Naive thymus-derived CD8-positive, alpha-beta T cell (primary cell): ENCODE measurements at places on chromosomes 7 and 10. TPM values are rescaled to one million over a fixed set of nuclear protein-coding genes. Genes with fewer than 3 reads are reported as not detected.
A peak's percentile ranks its signal among the peaks of the same experiment; 100 is the strongest.

DNA sequence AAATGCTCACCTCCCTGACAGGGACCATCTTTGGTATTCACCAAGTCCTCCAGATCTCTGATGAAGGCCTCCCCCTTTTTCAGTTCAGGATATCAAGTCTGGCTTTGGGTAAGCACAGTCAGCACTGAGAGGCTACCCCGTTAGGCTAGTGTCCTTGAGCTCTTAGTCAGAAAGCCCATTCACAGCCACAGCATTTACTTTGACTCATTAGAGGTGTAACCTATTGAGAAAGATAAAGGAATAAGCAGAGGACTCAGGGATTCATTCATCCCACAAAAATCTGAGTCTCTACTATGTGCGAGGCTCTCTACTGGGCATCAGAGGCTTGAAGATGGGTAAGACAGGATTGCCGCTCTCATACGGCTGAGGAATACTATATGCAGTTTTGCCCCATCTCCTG lies 14.0 kb upstream of the RAMP3 start:
- H3K4me1 ChIP-seq, result no peaks in the 10 kb centered on the region
- DNase-seq, result no peak
- H3K36me3 ChIP-seq, result no peaks in the 10 kb centered on the region
- H3K27me3 ChIP-seq, result peaks cover 18% of the 10 kb centered on the region

DNA sequence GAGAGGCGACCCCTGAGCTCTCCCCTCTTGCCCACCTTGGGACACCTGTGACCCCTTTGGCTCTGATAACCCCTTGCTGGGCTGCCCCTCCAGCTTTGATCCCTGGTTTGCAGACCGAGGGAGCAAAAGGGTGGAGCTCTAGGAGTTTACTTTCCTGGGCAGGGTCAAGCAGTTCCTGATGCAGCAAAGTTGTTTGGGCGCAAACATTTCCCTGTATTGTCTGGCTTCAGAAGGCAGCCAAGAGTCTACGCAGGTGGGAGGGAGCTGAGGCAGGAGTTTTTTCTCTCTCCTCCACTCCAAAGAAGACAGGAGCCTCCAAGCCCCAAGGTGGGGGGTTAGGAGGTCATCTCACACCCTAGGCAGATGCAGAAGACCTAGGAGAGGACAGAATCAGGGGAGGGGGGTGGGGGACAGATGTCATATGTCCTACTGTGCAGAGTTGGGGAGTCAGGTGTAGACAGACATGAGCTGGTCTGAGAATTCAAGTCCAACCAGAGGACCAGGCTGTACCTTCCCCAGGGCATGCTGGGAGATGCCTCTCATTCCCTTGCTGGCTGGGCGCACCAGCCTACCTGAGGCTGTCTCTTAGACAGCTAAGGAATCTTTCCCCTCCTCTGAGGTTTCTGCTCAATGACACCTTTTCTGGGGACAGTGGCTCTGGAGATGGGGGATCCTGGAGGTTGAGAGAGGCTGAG lies 20.5 kb downstream of the TMEM270 start:
- no peak overlapping the region for H3K4me3 ChIP-seq
- H3K27me3 ChIP-seq, result peaks cover 20% of the 10 kb centered on the region
- H3K36me3 ChIP-seq, result no peaks in the 10 kb centered on the region
- H3K27ac ChIP-seq, result no peak overlapping the region
- no peaks in the 10 kb centered on the region for H3K4me1 ChIP-seq

DNA sequence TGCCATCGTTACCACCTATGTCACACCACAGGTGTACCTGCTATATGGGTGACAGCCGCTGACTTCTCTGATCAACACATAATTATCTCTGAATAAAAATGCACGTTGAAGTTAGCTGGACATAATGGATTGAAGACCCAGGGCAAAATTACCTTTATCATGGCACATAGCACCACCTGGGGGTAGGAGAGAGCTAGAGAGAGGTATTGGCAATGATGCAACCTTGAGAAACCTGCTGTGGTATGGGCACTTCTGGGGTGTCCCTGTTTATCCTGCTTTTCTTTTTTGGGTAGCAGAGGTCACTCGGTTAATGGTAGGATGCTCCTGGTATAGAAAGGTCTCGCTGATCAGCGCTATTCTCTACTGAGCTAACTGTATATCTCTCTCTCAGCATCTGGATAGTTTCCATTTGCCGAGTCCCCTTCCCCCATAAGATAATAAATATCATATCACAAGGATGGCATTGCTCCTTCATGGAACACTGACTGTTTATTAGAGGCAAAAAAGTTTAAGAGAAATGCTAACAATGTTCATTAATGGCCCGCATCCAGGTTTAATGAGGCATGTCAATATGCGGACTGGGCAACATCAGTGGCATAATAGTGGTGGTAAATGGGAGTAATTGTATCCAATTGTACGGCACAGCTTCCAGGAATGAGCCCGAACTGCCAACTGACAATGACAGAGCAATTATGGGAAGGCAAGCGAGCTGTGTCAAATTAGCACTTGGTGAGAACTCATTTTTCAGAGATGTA lies 323.1 kb downstream of the TFEC start:
- H3K4me3 ChIP-seq, result no peak overlapping the region
- H3K27ac ChIP-seq, result no peak overlapping the region

GRCh38 chr7:157570531-157571200 lies 233.9 kb downstream of the DNAJB6 start:
- H3K4me3 ChIP-seq, result peak overlapping the region; percentile 19
- peaks cover 7% of the 10 kb centered on the region for H3K27me3 ChIP-seq
- DNase-seq, result no peak
- no peak overlapping the region for H3K27ac ChIP-seq

- H3K4me3 ChIP-seq, result no peak overlapping the region
- H3K27me3 ChIP-seq, result no peaks in the 10 kb centered on the region
- no peak overlapping the region for H3K27ac ChIP-seq
- DNase-seq, result no peak
- no peaks in the 10 kb centered on the region for H3K36me3 ChIP-seq
- no peaks in the 10 kb centered on the region for H3K4me1 ChIP-seq
Observed at GRCh38 chr7:84595026-84595425, 400.4 kb upstream of the SEMA3A start.

DNA sequence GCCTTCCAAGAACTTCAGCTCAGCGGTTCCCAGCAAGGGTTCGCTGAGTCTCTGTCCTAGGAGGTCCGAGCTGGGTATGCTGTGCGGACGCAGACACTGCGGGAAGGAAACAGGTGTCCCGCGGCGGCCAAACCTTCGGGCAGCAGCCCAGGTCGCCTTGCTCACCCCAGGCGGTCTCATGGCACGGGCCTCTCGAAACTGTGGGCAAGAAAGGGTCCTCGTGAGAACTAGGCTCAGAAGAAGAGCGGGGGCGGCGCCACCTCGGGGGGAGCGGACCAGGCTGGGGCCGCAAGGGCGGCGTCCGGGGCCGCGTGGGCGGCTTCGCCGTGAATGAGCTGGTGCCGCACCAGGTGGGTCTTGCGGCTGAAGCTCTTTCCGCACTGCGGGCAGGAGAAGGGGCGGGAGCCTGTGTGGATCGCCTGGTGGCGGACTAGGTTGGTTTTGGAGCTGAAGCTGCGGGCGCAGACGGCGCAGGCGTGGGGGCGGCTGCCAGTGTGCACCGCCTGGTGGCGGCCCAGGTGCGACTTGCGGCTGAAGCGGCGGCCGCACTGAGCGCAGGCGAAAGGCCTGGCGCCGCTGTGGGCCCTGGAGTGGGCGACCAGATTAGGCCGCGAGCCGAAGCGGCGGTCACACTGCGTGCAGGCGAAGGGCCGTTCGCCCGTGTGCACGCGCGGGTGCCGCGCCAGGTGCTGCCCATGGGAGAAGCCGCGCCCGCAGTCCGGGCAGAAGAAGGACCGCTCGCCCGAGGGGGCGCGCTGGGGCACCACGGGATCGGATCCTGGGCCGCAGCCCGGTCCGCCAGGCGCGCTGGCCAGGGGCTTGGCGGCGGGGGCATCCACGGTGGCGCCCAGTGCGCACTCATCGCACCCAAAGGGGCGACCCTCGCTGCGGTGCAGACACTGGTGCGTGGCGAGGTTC lies 8.6 kb downstream of the ZNF467 start:
- no peak overlapping the region for H3K27ac ChIP-seq
- no peak overlapping the region for H3K4me3 ChIP-seq
- DNase-seq, result no peak
- H3K27me3 ChIP-seq, result no peaks in the 10 kb centered on the region
- no peaks in the 10 kb centered on the region for H3K4me1 ChIP-seq

- no peaks in the 10 kb centered on the region for H3K27me3 ChIP-seq
- no peaks in the 10 kb centered on the region for H3K4me1 ChIP-seq
- peaks cover 49% of the 10 kb centered on the region for H3K36me3 ChIP-seq
- H3K27ac ChIP-seq, result no peak overlapping the region
Observed at GRCh38 chr7:132899833-132900232, 182.1 kb downstream of the CHCHD3 start.

DNA sequence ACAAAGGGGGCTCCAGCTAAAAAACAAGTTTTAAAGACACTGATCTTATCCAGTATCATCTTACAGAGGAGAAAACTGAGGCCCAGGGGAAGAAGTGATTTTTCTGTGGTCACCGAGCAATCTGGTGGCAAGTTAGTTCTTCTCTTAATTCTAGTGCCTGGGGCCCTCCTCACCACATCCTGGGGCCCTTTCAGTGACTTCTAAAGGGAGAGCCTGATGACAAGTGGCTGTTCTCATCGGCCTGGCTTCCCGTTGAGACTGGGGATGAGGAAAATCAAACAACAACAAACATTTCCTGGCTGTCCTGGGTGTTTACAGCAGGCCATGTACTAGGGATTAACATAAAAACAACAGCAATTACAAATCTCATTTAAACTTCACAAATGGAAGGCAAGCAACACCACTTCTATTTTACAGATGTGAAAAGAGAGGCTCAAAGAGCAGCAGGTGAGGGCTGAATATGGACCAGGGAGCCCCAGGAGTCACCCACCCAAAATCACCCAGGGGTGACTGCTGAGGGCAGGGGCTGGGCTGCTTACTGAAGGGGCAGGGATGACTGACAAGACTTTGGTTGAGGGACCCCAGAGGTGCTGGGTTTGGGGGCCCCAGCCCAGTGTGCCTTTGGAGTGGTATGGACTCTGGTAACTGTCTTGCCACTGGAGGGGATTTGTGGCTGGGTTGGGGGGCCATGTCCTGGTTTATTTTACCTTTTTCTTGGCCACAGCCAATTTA lies 24.7 kb upstream of the MTPAP start:
- H3K36me3 ChIP-seq, result no peaks in the 10 kb centered on the region
- peak overlapping the region; percentile 34 for H3K4me3 ChIP-seq
- no peaks in the 10 kb centered on the region for H3K4me1 ChIP-seq
- no peaks in the 10 kb centered on the region for H3K27me3 ChIP-seq
- H3K27ac ChIP-seq, result peak overlapping the region; percentile 72
- no peak for DNase-seq

GRCh38 chr10:74451127-74451829 lies 300.3 kb downstream of the ADK start:
- no peaks in the 10 kb centered on the region for H3K27me3 ChIP-seq
- no peak for DNase-seq
- H3K27ac ChIP-seq, result no peak overlapping the region
- peaks cover 8% of the 10 kb centered on the region for H3K36me3 ChIP-seq
- H3K4me3 ChIP-seq, result no peak overlapping the region

DNA sequence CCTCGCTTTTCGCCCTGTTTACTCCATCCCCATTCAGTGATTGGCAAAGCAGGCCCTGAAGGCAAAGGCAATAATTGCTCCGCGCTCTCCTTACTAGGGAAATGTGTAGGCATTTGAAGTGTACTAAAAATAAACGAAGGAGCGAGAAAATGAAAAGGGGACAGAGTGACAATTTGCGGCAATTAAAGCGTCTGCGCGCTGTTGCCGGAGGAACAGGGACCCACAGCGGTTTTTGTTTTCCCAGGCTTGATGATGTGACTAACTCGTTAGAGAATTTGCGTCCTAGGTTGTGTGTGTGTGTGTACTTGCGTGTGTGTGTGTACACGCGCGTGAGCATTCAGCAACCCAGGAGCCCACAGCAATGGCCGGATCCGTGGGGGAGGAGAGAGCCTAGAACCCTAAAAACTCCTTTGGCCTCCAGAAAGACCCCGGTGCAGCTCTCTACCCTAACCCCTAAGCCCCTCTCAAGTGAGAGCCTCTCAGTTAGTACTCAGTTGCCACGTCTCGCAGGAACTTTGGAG lies 7.8 kb upstream of the DLX6 start:
- peaks cover 35% of the 10 kb centered on the region for H3K36me3 ChIP-seq
- peaks cover 76% of the 10 kb centered on the region for H3K27me3 ChIP-seq
- no peak overlapping the region for H3K4me3 ChIP-seq
- no peak for DNase-seq
- H3K4me1 ChIP-seq, result peaks cover 6% of the 10 kb centered on the region

DNA sequence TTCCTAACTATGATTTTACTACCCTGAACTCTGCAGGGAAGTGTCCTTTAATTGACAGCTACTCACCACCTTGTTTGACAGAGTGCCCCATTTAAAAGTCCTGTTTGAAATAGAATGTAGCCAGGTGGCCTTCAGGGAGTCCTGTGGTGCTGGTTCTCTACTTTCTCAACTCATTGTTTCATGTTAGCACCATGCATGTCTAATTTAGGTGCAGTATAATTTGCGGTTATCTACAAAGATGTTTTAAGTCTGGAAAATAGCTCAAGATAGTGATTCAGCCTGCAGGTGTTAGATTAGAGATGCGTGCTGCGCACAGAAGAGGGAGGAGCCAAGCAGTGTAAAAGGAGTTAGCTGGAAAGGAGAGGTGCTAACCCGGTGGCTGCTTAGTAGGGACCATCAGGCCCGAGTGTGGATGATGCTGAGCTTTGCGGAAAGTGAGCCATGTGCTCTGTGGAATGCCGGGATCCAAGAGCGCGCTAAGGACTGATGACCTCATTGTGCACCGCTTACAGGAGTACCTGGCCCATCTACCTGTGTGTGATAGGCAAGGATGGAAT lies 1.2 kb downstream of the CCM2 start:
- H3K4me1 ChIP-seq, result peaks cover 42% of the 10 kb centered on the region
- H3K27ac ChIP-seq, result peak overlapping the region; percentile 89
- no peaks in the 10 kb centered on the region for H3K27me3 ChIP-seq
- H3K36me3 ChIP-seq, result no peaks in the 10 kb centered on the region

GRCh38 chr10:104834580-104834979 lies 193.5 kb downstream of the SORCS3 start:
- H3K36me3 ChIP-seq, result no peaks in the 10 kb centered on the region
- no peaks in the 10 kb centered on the region for H3K4me1 ChIP-seq
- H3K27ac ChIP-seq, result no peak overlapping the region
- no peak overlapping the region for H3K4me3 ChIP-seq

- no peak overlapping the region for H3K27ac ChIP-seq
- DNase-seq, result no peak
- H3K4me1 ChIP-seq, result peaks cover 8% of the 10 kb centered on the region
- H3K4me3 ChIP-seq, result no peak overlapping the region
- H3K27me3 ChIP-seq, result no peaks in the 10 kb centered on the region
Observed at GRCh38 chr7:734214-734613, 7.1 kb upstream of the PRKAR1B start.

DNA sequence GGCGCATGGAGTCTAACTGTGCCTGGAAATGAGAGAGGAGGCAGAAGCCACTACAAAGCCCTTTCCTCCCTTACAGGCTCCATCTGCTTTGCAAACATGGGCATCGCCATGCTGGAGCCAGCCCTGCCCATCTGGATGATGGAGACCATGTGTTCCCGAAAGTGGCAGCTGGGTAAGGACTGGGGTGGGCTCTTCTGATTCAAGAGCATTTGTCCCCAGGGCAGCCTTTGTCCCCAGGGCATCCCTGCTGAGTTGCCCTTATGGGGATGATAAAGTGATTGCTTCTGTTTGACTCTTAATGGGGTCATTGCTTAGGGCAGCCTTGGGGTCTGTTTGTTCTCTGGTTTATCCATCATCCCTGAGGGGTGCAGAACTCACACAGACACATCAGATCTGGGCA lies 16.8 kb downstream of the SLC18A2 start:
- H3K4me3 ChIP-seq, result no peak overlapping the region
- H3K27me3 ChIP-seq, result peaks cover 40% of the 10 kb centered on the region
- H3K36me3 ChIP-seq, result no peaks in the 10 kb centered on the region
- DNase-seq, result no peak

Gene TEX47
- not detected for total RNA-seq

Gene DKK1
- not detected for total RNA-seq

Gene CYP26A1
- not detected for total RNA-seq

Gene CTTNBP2
- 0.05 TPM for total RNA-seq

Gene ACTL6B
- not detected for total RNA-seq

Gene HKDC1
- 0.65 TPM for total RNA-seq

Gene CXCL12
- not detected for total RNA-seq
